ENCODE measurements at places on chromosomes 13 and 19.

- DNase-seq, result no peak
Measured at GRCh38 chr13:40565282-40566148, 100.9 kb downstream of the FOXO1 start.

DNA sequence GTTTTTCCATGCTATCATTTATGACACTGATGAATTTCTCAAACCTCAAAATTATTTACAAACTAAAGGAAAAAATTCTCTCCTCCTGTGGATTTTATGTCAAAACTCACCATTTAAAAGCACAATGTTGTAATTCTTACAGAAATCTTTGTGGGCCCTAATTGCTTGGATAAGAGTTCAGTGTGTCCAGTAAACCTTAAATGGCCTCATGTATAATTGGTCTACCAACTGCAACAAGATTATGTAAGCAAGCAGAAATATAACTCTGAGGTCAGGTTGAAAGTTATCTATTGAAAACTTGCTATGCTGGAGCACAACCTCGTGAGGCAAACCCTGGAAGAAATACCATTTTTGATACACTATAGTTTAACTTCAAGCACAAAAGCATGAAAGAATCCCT is 22.0 kb downstream of the VWA8 start:
- no peak for DNase-seq

- DNase-seq, result peak; percentile 85
Measured at GRCh38 chr13:26508885-26509284, 48.6 kb upstream of the WASF3 start.

DNA sequence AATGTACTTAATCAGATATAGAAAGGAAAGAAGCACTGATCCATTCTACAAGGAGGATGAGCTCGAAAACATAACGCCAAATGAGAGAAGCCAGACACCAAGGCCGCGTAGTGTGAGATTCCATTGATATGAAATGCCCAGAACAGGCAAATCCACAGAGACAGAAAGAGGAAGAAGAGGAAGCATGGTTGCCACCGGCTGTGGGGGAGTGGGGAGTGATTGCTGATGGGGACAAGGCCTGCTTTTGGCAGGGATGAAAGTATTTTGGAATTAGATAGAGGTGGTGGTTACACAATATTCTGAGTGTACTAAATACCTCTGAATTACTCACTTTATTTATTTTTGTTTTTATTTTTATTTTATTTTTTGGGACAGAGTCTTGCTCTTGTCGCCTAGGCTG is 50.2 kb upstream of the KLF2 start:
- DNase-seq, result peak; percentile 39

DNA sequence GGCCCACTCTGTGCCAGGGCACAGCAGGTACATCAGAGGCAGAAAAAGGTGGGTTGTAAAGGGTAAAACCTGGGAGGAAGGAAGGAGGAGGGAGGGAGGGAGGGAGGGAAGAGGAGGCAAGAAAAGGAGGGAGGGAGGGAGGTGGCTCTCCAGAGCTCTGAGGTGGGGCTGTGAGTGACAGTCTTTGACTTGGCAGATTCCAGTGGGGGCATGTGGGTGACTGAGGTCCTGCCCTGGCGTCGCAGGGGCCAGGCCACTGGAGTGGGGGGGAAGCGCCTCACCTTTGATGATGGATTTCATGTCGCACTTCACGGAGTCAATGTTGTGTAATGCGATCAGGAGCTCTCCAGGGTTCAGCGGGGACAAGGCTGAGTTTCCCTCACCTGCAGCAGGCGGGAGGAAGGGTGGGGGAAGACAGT is 6.0 kb upstream of the RSPH6A start:
- no peak for DNase-seq

DNA sequence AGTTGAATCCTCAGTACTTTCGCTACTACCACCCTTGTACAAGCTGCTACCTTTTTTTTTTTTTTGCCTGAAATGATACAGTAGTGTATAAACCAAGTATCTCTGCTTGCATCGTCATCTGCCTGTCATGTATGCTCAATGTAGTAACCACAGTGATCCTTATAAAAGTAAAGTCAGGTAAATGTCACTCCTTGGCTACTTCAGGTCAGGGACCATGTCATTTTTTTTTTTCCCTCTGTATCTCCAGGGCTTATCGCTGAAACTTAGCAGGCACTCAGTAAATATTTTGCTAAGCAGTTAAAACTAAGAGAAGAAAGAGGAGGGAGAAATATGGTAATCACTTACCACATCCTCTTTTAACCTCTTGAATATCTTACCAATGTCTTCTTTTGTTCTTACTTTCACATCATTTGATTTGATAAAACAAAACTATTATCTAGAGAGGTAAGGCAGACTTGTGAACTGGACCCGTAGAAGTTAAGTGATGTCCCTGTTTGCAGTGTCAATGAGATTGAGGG is 96.8 kb upstream of the KLF12 start:
- no peak for DNase-seq

- no peak for DNase-seq
Measured at GRCh38 chr19:18229474-18229873, 3.2 kb upstream of the PDE4C start.

DNA sequence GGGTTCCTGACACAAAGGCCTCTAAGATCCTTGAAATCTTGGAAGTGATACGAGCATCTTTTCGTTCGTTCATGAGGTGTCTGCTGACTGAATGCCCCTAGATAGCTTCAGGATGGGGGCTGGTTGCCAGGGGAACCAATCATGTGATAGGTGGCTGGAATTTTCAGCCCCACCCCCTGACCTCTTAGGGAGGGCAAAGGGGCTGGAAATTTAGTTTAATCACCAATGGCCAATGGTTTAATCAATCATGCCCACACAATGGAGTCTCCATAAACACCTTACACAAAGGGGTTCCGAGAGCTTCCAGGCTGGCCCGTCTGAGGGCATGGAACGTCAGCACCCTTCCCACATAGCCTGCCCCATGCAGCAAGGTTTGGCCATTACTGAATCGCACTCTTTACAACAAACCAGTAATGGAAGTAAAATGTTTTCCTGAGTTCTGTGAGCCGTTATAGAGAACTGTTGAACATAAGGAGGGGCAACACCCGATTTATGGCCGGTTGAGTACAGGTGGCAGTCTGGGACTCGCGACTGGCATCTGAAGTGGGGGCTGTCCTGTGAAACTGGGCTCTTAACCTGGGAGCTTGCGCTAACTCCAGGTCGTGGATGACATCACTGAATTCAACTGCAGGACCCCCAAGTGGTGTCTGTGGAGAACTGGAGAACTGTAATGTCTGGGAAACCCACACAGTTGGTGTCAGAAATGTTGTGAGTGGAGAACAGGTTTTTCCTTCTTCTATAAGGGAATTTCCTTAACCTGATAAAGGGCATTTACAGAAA is 25.6 kb downstream of the MLLT1 start:
- no peak for DNase-seq

GRCh38 chr19:9848060-9848459 is 12.9 kb downstream of the PIN1 start:
- DNase-seq, result no peak

DNA sequence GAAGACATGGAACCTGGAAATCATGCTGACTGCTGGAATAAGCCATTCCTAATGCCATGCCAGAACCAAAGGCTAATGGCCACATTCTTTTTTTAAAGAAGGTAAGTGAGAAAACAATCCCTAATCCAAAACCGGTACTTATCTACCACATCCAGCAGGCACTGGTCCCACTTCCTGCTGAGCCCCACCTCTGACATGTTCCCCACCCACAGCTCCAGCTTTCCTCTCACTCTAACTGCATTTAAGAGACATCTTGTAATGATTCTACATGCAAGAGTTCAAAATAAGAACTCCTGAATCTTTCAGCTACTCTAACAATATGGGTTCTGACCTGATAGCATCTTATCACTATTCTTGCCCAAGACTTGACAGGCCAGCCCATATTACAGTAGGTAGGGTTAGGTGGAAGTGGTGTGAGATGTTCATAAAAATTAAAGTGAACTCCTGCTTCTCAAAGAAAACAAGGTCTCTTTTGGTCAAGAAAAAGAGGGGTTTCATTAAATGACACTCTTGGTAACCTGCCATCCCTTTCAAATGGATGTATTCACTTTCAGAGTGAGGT is 41.9 kb downstream of the N4BP2L2 start:
- no peak for DNase-seq

GRCh38 chr19:38303517-38304351 is at the start of gene C19orf33:
C19orf33 (plus strand) TSS chr19:38304251; CDS start chr19:38304262, 11 bp downstream.
- no peak for DNase-seq

- no peak for DNase-seq
Measured at GRCh38 chr13:111399334-111399733, 78.9 kb downstream of the TEX29 start.

DNA sequence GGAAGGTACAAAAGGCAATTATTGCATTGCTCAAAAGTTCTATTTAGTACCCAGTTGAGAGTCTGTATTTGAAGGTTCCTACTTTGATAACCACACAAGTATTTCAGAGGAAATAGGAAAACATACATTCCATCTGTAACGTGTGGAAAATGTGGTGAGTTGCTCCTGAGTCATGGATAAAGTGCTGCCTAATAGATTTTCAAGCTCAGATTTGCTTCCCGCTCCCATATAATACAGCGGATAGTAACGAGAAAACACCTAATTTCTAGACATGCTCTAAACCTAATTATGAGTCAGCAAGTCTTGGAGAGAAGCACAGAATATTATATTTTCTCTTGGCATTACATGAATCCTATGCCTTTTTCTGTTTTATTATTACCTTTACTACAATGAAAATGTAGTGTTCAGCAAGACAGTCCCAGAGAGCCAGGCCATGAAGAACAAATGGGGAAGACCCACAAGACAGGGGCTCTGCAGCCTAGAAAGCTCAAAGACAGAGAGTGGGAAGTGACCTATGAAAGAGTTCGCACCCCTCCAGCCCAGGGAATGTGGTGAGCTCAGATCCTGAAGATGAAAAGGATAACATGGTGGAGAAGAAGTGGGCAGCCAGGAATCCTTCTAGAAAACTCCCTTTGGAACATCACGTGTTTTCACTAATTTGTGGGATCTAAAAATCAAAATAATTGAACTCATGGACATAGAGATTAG is 116.1 kb downstream of the STARD13 start:
- peak; percentile 53 for DNase-seq

GRCh38 chr13:22126433-22127021 is 455.7 kb downstream of the FGF9 start:
- no peak for DNase-seq

DNA sequence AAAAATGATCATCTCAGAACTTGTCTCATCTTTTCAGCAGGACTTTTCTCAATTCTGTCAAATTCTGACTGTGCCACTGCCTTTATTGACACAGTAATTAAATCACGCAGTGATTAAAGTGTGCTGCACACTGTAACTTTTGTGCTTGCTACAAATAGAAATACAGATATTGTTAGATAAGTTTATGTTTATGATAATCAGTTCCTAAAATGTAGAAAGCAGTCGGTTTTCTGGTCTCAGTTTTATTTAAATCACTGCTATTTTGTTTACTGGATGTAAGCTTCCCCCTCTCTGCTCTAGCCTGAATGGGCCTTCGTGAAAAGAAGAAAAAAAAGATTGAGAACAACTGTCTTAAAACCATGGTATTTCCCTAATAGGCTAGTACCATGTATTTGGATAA is 258.8 kb upstream of the STARD13 start:
- no peak for DNase-seq

- DNase-seq, result no peak
Measured at GRCh38 chr13:36752673-36753072, 66.3 kb upstream of the RFXAP start.

DNA sequence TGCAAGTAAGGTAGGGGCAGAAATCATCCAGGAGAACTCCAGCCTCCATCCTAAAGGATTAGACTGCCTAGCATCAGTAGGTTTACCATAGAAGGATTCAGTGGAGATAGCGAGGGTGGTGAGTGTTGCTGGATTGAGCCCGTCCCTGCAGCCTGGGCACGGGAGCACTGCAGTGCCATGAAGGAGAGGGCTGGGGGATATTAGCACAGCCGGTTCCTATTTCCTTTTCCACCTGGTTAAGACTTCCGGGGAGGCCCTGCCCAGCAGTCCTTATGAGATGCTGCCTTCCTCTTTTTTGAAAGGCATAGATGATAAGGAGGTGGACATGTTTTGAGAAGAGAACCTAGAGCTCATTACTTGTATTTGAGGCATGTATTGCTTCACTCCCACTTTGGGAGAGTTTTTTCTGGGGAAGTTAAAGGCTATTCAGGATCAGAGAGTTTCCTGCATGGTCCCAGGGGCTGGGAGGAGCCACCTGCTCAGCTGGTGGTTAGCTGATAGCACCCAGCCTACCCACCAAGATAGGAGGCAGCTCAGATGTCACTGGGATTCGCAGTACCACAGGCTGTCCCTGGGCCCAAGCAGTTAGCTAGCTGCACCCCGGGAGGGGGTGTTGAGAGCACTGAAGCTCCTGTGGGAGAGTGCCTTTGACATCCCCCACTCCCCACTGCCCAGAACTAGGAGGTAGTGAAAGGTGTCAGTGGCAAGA is 17.2 kb downstream of the ACTN4 start:
- DNase-seq, result no peak

GRCh38 chr13:80857321-80857720 is 516.4 kb upstream of the SPRY2 start:
- DNase-seq, result no peak

DNA sequence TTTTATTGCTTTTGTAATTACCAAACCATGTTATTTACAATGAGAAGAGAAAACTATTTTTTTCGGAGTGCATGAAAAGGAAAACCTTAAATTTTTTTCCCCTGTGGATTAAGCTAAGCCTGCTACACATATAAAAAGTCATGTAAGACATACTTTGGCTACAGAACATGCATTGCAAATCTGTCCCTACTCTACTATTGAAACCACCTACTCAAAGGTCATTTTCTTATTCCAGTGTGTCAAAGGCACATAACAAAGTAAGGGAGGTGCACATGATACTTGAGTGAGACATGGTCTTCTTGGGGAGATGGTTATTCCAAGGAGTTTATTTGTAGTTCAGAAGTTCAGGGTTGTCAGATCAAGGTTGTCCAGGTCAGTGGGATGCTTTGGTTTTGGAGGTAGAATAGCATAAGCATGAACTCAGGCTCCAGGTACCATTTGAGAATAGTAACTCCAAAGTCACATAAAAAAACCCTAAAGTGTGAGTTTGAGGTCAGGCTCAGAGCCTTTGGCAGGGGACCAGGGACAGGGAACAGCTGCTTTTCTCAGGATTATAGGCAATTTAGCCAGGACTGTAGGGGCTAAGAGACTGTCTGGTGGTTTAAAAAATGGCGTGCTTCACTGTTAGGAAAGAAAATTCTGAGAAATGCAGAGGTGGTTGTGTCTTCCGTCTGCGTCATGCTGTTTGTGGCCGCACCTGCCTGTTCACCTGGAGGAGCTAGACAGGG is 15.4 kb downstream of the FARP1 start:
- DNase-seq, result no peak

- no peak for DNase-seq
Measured at GRCh38 chr19:11942843-11943108, 17.9 kb downstream of the ZNF700 start.

- no peak for DNase-seq
Measured at GRCh38 chr19:57047743-57048142, 72.0 kb upstream of the USP29 start.
